DMS153 (cell line): ENCODE measurements at places on chromosomes 16 and 17.

GRCh38 chr16:65481956-65482355 lies 360.1 kb upstream of the CDH11 start:
- DNase-seq: no peak

DNA sequence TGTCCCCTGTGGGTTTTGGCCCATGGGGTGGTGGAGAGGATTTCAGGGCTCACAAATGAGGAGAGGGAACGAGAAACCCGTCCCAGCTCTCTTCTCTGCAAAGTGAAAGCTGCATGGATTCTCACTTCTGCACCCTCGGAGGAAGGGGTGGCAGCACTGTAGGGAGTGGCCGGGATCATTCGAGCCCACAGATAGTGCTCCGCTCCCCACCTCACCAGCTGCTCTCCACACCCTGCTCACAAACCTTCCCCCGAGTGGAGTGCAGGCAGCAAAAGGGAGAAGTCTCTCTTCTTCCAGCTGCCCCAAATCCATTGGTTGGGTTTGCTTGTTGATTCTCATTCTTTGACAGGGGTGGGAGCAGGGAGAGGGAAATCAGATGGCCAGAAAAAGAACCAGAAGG lies 20.1 kb downstream of the STAT5A start:
- no peak for DNase-seq

- DNase-seq: no peak
Measured at GRCh38 chr16:30893417-30893743, 497 bp downstream of the BCL7C start.

DNA sequence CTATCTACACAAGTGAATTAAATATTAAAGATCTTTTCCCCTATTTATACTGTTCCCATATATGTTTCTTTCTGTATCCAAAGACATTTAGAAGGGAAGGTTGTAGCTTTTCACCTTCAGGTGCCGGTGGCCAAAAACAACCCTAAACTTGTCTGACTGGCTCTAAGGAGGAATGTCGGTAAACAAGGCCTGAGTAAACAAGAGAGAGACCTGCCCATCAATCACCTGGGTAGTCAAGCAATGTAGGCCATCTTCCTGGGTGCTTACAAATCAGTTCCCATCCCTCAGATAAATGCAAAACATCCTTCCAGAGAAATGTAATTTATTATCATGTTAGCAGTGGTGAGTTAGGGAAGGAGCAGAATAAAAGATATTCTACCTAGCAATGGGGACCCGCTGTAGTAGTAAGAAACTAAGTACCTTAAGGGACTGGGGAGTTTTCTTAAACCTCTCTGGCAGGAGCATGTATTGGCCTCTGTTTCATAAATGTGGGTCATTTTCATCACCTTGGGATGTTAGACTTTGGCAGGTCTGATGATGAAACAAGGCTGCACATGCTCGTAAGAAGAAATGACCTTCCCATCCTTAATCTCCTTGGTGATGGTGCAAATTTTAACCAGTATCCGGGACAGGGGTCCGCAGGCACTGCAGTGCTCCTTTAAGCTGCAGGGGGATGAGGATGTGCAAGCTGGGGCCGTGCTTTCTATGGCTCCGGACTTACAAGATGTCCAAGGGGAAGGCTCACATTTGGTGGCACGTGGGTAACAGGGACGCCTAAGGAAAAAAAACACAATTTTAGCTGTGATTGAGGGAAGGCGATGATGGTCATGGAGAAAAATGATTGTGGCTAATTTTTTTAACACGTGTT lies 8.4 kb downstream of the KRT39 start:
- DNase-seq: peak; percentile 34

GRCh38 chr17:20028443-20028842 lies 19.3 kb downstream of the SPECC1 start:
- DNase-seq: no peak

DNA sequence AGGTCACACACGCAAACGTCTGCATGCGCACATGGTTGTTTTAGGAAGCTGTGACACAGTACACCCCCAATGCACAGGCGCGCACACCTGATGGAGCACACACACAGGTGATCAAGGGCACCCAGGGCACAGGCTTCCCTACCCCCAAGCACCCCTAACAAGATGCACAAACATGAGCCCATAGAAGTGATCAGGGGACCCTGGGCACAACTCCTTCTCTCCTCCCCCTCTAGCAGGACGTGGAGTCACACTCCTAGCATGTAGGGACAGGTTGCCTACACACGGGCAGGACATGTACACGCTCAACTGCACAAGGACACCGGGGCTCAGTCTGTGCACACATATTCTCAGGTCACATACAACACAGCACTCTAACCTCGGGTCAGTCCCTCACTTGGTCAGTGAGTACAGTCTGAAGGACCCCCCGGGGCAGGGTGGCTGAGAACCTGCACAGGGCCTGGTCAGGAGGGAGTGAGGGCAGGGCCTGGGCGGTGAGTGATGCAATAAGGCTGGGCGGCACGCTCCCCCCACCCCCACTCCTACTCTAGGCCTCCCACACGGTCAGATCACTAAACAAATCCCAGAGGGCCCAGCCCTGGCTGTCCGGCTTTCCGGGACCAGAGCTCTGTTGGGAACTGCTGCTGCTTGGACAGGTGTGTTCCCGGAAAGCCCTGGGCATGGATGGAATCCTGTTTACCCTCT lies 751 bp upstream of the DOC2B start:
- no peak for DNase-seq

GRCh38 chr17:56291226-56291805 lies 138.0 kb downstream of the ANKFN1 start:
- no peak for DNase-seq

DNA sequence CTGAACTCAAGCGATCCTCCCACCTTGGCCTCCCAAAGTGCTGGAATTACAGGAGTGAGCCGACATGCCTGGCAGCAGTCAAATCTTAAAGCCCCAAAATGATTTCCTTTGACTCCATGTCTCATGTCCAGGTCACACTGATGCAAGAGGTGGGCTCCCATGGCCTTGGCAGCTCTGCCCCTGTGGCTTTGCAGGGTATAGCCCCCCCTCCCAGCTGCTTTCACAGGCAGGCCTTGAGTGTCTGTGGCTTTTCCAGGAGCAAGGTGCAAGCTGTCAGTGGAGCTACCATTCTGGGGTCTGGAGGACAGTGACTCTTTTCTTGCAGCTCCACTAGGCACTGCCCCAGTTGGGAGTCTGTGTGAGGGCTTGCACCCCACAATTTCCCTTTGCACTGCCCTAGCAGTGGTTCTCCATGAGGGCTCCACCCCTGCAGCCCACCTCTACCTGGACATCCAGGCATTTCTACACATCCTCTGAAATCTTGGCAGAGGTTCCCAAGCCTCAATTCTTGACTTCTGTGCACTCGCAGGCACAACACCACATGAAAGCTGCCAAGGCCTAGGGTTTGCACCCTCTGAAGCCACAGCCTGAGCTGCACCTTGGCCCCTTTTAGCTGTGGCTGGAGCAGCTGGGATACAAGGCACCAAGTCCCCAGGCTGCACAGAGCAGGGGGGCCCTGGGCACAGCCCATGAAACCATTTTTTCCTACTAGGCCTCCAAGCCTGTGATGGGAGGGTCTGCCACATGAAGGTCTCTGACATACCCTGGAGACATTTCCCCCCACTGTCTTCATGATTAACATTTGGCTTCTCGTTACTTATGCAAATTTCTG lies 79.3 kb upstream of the ARL4D start:
- no peak for DNase-seq

- no peak for DNase-seq
Measured at GRCh38 chr17:72033334-72033733, 87.5 kb upstream of the SOX9 start.

DNA sequence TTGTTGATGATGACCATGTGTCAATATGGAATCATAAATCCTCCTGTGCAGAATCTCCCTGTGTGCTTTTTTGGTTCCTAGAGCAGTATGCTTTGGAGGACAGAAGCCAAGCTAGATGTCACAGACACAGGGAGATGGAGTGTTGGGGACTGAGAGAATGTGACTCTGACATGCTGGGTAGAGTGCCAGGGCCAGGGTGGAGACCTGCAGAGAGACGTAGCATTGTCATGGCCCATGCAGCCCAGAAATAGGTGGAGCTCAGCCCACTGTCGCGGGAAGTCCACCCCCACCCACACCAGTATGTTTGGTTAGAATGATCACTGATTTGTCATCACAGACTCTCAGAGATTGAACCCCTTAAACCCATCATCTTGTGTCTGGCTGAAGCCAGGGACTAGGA lies 39.2 kb upstream of the ADCY7 start:
- DNase-seq: no peak

GRCh38 chr16:66619534-66620428 lies 15.3 kb downstream of the CMTM3 start:
- no peak for DNase-seq

GRCh38 chr16:74224828-74225612 lies 71.6 kb upstream of the PSMD7 start:
- DNase-seq: no peak

DNA sequence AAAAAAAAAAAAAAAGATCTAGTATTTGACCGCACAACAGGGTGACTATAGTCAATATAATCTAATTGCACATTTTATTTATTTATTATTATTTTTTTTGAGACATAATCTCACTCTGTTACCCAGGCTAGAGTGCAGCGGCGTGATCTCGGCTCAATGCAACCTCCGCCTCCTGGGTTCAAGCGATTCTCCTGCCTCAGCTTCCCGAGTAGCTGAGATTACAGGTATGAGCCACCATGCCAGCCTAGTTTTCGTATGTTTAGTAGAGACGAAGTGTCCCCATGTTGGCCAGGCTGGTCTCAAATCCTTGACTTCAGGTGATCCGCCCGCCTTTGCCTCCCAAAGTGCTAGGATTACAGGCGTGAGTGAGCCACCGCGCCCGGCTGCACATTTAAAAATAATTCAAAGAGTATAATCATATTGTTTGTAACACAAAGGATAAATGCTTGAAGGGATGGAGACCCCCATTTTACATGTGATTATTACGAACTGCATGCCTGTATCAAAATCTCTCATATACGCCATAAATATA lies 794 bp downstream of the ANKS3 start:
- no peak for DNase-seq

GRCh38 chr17:56613131-56613530 lies 19.6 kb downstream of the NOG start:
- DNase-seq: no peak

GRCh38 chr17:6195123-6195522 lies 124.9 kb downstream of the WSCD1 start:
- no peak for DNase-seq

- no peak for DNase-seq
Measured at GRCh38 chr17:56690441-56691291, 97.2 kb downstream of the NOG start.

DNA sequence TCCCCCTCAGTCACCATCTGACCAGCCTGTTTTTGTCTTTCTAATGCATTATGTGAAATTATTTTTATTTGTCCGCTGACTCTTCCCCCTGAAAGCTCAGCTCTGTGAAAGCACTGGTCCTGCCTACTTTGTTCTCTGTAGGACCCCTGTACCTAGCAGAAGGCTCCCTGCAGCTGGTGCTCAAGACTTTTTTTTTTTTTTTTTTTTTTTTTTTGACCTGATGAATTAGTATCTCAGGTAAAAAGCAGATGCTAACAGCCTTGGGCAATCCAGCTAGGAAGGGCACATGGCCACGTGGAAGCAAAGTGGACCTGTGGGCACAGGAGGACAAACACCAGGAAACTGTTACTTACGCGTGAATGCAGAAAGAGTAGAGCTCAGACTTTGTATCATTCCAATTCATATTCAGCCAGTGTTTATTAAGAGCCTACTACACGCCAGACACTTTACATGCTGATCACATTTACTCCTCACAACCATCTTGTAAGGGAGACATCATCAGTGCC lies 629 bp upstream of the UNC119 start:
- no peak for DNase-seq

GRCh38 chr16:67392301-67393059 lies 818 bp downstream of the TPPP3 start:
- no peak for DNase-seq
